ENCODE measurements at places on chromosomes 7 and 10.

- no peak for DNase-seq
Measured at GRCh38 chr10:58177362-58177947, 90.2 kb downstream of the IPMK start.

- DNase-seq, result no peak
Measured at GRCh38 chr10:131314799-131315198, 3.3 kb upstream of the TCERG1L start.

DNA sequence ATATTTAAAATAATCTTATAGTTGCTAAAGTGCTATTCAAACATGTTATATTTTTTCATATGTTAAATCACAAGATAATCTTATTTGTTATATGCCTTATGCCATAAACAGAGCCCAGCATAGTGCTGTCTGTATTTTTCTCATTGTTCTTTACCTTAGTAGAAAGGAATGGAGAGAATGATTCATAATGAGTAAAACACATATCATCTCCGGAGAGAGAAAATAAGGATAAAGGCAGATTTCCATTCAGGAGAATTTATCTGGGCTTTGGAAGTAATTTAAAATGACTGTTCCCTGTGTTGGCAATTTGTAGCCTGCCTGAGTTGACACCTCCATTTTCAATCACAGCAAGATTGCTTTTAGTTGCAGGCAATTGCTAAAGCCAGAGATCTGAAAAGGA is 30.2 kb downstream of the CHN2 start:
- DNase-seq, result no peak

- DNase-seq, result no peak
Measured at GRCh38 chr7:70154521-70155180, 556.4 kb downstream of the AUTS2 start.

DNA sequence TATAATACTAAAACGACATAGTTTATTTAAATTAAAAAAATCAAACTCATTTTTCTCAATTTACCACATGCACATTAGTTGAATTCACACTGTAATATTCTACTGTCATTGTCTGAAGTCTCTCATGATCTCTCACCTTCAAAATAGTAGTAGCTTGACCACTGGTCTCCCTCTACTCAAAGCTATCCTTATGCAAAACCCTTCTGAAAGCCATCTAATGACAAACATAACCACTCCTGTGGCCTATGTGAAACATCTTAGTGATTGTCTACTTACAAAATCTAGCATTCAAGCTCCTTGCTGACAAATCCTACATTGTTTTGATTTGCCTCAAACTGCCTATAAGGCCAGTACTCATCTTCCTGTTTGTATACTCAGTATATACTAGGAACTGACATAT is 606.0 kb upstream of the GHITM start:
- DNase-seq, result no peak

GRCh38 chr7:77306231-77307067 is 106.8 kb upstream of the FGL2 start:
- DNase-seq, result no peak

GRCh38 chr10:1550291-1550595 is 187.1 kb downstream of the ADARB2 start:
- DNase-seq, result no peak

DNA sequence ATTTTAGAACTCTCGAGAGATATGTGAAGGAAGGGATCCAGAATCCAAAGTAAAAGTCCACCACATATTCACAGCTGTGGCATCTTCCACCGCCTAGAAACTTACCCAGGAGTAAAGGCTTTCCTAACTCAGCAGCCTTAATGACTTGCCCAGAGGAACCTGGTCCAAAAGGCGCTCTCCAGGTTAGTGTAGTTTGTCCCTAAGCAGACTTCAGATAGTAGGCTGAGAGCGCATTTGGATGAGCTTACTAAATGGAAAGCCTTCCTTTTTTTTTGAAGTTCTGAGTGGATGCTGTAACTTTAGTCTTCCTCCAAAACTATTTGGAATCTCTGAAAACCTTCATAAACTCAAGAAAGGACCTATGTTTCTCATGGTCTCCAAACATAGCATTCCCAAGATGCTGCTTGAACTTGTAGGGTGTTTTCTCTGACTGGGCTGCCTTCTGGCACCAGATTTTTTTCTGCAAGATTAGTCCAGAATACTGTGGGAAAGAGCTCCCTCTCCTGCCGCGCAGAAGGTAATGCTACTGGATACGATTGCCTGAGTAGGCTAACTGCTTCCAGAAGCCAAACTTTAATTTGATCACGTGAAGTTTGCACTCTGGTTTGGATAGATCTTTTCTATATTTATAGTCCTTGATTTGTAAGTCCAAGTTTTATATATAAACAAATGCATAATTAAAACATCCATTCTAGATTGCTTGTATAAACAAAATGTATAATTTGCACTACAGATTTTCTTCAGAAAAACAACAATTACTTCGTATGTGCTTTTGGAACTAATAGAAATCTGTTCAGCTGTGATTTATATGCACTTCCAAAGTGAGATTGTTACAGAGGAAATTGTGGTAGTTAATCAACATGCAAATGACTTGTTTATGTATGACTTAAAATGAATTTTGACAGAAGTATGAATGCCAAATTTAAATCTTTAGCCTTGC is 19.6 kb upstream of the GPR37 start:
- DNase-seq, result no peak

- DNase-seq, result no peak
Measured at GRCh38 chr10:119498889-119499676, 43.4 kb downstream of the RGS10 start.

DNA sequence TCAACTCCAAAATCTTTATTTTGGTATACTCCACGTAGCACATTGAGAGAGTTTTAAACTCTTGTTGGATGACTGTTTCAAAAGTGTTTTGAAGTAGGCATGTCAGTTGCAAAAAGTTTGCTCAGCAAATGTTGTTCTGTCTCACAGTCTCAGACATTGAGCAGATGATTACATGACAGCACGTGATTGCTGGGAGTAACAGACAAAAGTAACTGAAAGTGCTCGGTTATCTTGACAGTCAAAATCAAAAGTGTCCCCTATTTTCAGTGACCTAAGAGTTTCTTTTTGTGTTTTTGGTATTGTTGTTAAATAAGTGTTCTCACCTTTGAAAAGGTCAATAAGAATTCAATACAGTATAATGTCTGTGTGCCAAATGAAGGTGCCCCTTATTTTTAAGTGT is 84.3 kb downstream of the CFTR start:
- no peak for DNase-seq

DNA sequence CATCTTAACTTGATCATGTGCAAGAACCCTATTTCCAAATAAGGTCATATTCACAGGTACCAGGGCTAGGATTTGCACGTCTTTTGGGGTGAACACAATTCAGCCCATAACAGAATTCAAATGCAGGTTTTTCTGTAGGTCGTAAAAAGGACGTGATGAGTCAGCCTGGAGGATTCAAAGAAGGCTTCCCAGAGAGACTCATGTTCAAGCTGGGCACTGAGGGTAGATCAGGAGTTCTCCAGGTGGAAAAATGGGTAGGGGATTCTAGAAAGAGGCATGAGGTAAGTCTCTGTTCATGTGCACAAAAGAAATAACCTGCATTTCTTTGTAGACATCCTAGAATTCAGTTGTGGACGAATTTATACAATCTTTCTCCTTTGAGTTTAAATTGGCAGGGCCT is 160.4 kb downstream of the RPS24 start:
- no peak for DNase-seq

DNA sequence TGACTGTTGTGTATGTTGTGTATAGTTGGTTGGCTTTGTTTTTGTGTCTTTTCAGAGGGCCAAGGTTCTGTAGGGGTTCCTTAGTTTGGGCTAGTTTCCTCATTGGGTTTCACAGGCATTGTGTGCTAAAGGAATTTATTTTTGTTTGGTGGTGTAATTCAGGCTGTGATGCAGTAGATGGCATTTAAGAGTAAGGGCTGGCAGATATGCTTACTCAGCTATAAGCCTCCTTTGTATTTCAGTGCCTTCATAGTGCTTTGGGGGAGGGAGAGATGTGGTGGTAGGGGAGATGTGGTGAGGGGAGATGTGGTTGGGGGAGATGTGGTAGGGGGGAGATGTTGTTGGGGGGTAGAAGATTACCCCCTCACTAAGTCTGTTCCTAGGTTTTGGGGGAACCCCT is 91.7 kb downstream of the SLC25A40 start:
- no peak for DNase-seq

GRCh38 chr10:29435809-29436501 is 147.1 kb downstream of the LYZL1 start:
- no peak for DNase-seq

GRCh38 chr7:29494350-29494749 is 69.3 kb upstream of the PRR15 start:
- DNase-seq, result no peak

GRCh38 chr10:117936141-117936540 is 110.6 kb downstream of the RAB11FIP2 start:
- no peak for DNase-seq
